ENCODE measurements at places on chromosomes 2 and 18.
A peak's percentile ranks its signal among the peaks of the same experiment; 100 is the strongest.

DNA sequence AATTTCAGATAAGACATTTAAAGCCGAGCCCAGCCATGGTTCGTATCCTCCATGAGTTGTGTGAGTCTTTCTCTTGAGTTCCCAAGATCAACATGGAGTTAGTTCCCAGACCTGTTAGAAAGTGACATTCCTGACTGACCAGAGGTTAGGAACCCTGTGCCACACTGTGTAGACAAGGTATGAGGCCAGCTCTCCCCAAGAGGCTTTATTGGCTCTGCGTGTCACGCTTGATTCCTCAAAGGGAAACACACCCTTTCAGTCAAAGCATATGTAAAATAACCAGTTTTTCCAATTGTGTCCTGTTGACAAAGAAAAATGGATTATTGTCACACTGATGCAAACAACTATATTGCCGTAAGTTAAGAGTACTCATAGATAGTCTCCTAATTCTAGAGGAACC is 1.2 kb downstream of the SULT1C3 start:
- no peak for DNase-seq

GRCh38 chr2:99468155-99468554 is 21.7 kb downstream of the REV1 start:
- no peak for DNase-seq

GRCh38 chr2:37276291-37276690 is 44.8 kb downstream of the NDUFAF7 start:
- DNase-seq, result no peak

DNA sequence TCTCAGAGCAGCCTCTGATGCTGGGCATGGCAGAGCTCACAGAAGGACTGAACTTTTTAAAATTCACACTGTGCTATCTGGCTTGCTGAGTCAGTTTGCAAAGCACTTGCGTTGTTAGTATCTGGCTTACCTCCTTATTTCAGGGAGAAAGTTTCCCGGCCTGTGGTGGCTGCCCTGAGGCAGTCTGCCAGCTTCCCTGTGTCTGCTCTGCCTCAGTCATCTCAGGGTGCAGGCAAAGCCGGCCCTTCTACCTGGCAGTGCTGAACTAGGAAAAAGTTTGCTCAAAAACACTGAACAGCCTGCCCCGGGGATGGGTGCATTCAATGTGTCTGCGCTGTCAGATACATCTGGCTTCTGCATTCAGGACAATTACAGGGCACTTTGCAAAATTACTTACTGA is 90.2 kb upstream of the UXS1 start:
- DNase-seq, result no peak

DNA sequence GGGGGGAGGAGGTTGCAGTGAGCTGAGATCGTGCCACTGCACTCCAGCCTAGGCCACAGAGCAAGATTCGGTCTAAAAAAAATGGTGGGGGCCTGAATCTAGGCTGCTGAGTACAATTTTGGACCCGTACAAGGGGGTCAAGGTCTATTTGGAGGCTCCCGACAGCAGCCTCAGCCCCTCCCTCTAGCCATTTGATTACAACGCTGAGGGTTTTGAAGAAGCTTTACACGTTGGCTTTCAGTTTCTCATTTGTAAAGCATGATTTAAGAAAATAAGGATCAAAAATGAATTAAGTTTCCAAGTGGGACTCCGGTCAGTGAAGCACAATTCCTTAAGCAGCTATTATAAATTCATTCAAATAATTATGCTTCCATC is 133.9 kb downstream of the TGIF1 start:
- DNase-seq, result no peak

- no peak for DNase-seq
Observed at GRCh38 chr2:159218389-159218788, 68.1 kb downstream of the WDSUB1 start.

GRCh38 chr2:102765061-102765460 is 3.2 kb downstream of the TMEM182 start:
- no peak for DNase-seq

- DNase-seq, result peak; percentile 55
Observed at GRCh38 chr2:285531-285930, 2.4 kb downstream of the ALKAL2 start.

DNA sequence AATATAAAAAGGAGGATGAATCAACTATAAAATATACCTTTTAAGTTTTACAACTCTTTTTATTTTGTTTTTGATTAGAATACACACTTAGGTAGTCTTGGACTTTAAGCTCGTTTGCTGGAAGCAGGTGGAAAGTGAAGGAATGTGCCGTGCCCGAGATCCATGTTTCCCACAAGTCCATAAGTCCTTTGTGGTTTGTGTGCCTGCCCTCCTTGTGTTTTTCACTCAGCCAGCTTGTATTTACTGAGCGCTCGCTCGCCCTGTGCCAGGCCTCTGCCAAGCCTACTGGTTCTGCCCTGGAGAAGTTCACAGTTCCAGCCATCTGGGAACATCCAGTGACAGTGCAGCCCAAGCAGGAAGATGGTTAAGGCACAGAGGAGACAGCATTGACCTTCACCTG is 142.6 kb downstream of the MGAT5 start:
- no peak for DNase-seq

DNA sequence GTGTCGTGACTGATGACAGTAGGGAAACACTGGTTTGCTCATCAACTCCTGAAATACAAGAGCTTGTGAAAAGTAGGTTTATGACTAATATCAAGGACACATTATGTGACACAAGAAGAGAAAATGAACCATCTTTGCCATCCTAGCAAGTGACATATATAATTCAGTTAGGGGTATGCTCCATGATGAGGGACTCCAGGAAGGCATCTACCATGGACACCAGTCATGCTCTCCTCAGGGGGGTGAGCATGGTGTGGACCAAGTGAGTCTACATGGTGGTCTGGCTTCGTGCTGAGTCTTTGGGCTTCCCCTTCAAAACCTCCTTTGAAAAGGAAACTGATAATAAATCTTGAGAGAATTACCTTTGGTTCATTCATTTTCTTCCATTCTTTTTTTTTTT is 11.7 kb upstream of the SERPINB5 start:
- no peak for DNase-seq

- peak; percentile 35 for DNase-seq
Observed at GRCh38 chr2:9703701-9704221, 73.0 kb upstream of the YWHAQ start.

DNA sequence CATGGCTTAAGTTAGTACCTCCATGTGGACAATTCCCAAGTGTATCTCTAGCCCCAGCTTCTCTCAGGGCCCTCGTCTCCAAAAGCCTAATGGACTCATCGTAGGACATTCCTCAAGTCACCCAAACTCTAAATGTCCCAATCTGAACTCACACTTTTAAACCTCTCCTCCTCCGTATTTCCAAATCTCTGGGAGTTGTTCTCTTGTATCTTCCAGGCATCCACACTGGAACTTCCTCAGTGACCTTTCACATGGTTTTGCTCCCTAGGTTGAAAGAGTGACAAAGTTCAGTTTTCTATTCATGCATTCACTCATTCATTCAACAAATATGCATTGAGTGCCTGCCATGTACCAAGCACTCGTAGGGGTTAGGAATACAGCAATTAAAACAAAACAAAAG is 220.2 kb downstream of the ALPK2 start:
- DNase-seq, result no peak

DNA sequence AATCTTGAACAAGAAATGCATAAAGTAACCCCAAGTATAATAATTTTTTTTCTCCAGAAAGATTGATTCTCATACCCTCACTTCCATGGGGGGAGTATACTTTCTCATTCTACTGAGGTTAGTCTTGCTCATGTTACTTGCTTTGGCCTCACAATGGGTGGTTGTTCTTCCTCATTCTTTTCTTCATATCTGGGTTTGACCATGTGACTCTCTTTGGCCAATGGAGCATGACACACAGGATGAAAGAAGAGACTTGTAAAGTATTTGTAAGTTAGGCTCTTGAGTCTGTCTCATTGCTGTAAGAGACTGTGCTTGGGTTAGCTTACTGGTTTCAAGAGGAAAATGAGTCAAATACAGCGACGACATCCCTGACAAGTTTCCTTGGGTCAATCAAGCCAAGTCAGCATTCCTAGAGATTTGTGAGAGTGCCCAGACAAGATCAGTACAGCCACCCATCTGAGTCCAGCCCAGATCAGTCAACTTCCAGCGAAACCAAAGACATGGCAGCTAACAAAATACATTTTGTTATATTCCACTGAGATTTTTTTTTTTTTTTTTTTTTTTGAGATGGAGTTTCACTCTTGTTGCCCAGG is 970.2 kb downstream of the BCL11A start:
- no peak for DNase-seq
